ENCODE measurements at places on chromosomes 3 and 15.

DNA sequence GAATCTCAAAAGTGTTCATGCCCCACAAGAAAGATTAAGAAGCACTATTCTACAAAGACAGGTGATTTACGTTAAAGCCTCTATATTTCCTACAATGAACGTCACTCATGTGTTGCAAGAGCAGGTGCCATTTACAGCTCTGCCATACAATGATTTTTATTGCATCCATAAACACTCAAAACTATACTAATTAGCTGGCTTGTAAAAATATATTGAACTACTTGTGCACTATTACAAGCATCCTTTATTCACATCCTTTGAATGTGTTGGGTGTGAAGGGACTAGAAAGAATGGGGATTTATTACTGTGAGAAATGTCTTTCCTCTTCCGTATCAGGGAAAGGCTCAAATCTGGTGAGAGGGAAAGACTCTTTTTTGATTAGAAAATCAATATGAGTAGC, 50.7 kb upstream of the C3orf49 start:
- no peak for DNase-seq

- peak; percentile 50 for DNase-seq
These were observed 26.2 kb downstream of the MAP4 start for GRCh38 chr3:47989981-47990440.

DNA sequence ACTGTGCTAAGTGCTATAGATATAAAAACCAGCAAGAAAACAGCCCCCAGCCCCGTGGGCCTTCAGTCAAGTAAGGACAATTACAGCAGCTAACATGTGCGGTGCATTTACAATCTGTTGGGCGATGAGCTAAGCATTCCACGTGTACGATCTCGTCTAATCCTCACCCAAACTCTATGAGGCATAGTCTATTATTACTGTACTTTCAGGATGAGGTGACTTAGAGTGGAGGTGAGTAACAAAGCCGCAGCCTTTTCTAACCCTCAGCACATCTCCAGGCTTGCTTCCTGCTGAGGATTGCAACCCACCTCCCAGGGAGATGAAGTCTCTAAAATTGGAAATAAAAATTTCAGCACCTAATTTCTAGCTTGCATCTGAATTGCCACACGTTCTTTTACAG, 53.2 kb upstream of the MCF2L2 start:
- DNase-seq = no peak

DNA sequence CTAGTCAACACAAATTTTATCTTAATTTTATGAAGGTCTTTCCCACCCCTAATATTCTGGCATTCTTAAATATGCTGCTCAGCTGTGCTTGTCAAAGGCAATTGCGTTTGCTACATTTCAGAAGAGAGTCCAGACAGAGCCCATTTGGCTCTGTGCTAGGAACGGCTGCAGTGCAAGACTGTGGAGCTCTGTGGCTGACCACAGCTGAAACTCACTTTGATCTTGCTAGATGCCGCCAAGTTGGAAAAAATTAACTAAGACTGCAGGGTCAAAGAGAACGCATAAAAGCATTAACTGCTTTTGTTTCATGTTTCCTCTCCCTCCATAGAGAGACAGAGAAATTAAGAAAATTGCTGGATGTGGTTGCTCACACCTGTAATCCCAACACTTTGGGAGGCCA, 7.6 kb upstream of the PPP1R2 start:
- DNase-seq = no peak

- no peak for DNase-seq
These were observed 80.4 kb upstream of the MEF2A start for GRCh38 chr15:99485153-99485961.

All from stimulated activated CD4-positive, alpha-beta T cell treated with anti-CD3 and anti-CD28 coated beads, Interleukin-4, amount 100 ng/mL, for 48 hours (primary cell).